ENCODE measurements at places on chromosomes 4 and X. TPM values are rescaled to one million over a fixed set of nuclear protein-coding genes. Genes with fewer than 3 reads are reported as not detected.

DNA sequence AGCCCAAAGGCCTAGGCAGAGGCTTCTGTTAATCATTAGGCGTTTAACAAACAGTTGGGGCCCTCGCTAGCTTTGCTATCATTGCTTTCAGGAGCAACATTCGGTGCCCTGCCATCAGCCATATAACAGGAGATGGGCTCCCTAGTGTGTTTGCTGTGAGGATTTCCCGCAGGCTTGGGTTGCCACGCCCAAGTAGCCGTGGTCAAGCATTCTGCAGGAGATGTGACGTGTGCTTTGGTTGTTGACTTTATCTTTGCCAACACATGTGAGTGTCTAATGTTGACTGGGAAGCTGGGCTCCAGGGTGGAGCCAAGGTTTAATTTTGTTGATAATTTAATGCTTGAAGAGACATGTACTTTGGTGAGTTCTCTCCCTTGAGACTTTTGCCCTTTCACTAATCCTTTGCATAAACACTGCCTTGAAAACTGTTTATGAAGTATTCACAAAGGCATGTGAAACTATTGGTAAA lies 184.6 kb upstream of the KIT start:
- DNase-seq = no peak
- no peaks in the 10 kb centered on the region for H3K4me1 ChIP-seq
- no peak overlapping the region for H3K27ac ChIP-seq
- H3K27me3 ChIP-seq = no peaks in the 10 kb centered on the region

GRCh38 chr4:138910914-138911336 lies 104.7 kb upstream of the NOCT start:
- peak; percentile 68 for DNase-seq
- H3K27me3 ChIP-seq = no peaks in the 10 kb centered on the region
- peak overlapping the region; percentile 45 for H3K27ac ChIP-seq
- H3K36me3 ChIP-seq = no peaks in the 10 kb centered on the region
- H3K4me3 ChIP-seq = no peak overlapping the region

DNA sequence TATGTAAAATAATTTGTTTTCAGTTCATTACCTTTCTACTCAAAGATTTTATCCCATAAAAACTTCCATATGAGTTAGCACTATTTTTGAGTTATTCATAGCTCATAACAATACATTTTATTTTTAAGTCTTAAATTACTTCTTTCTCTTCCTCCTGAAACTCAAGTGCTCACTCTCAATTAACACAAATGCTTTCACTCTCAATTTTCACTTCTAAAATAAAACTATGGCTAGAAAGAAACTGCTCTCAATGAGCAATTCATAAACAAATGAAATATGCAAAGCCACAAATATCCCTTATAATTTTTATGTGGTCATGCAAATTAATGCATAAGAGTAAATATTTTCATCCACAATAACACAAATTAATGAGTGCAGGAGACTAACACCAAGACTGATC lies 38.8 kb downstream of the MAML3 start:
- H3K36me3 ChIP-seq = no peaks in the 10 kb centered on the region
- no peak overlapping the region for H3K27ac ChIP-seq
- no peak for DNase-seq
- no peaks in the 10 kb centered on the region for H3K27me3 ChIP-seq

DNA sequence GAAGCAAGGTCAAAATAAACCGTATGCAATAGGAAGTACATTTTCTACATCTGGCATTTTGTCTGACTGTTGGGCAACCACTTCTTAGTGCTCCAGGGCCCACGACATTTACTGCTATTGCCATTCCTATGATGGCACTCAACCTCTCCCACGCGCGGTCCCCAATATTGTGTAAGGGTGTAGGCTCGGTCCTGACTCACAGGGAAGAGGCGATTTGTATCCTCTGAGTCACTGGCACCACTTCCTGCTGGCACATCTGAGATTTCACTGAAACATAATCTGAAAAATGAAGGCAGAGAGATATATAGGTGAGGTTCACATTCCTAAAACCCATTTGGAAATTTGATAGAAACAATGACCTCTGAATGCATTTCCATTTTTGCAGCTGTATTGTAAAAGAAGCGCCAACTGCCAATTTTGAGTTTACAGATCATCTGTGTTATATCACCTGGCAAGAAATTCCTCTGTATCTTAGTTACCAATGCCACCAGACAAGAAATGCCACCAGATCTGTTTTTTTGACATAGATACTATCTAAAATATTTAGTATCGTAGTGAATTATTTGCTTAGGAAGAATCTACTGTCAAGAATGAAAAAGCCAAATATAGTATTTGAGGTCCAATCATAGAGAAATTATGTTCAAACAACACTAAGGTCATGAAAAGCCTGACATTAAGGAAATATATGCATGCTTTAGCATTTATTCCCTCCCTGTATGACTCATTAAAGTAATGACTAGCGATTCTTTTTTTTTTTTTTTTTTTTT lies 9.8 kb downstream of the EREG start:
- no peak overlapping the region for H3K27ac ChIP-seq
- no peak for DNase-seq
- H3K27me3 ChIP-seq = no peaks in the 10 kb centered on the region
- H3K4me1 ChIP-seq = no peaks in the 10 kb centered on the region
- H3K4me3 ChIP-seq = no peak overlapping the region
- no peaks in the 10 kb centered on the region for H3K36me3 ChIP-seq

The IQCM gene
- total RNA-seq = not detected

The IL1RAPL1 gene
- total RNA-seq = 0.19 TPM

All from kidney (tissue), 22 donors.